ENCODE measurements at places on chromosomes 13 and 19.
A peak's percentile ranks its signal among the peaks of the same experiment; 100 is the strongest.

DNA sequence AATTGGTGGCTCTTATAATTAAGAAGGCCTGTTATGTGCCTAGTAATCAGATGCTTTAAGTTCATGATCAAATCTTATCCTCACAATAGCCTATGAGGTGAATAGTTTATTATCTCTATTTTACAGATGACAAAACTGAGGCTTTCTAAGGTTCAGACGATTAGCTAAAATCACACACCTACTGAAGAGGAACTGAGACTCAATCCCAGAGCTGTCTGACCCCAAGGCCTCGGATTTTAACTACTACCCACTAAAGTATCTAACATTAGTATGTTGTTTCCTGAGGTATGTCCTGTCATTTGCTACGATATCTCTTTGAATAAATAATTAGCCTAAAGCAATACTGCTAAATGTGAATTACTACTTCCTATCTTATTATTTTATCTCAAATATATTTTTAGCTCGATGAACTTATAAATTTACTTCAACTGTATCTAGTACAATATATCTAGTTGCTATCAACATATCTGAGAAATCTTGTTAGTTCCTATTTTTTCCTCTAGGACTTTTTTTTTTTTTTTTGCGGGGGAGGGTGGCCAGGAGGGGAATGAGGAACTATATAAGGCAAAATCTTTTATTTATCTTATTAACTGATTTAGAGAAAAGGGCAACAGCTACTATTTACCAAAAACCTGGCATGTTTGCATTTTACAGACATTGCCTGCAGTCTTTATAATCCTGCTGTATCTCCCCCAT is 118.5 kb downstream of the ABCC4 start:
- no peak for DNase-seq

- no peak for DNase-seq
These were observed 41.1 kb upstream of the RGCC start for GRCh38 chr13:41416276-41416675.

DNA sequence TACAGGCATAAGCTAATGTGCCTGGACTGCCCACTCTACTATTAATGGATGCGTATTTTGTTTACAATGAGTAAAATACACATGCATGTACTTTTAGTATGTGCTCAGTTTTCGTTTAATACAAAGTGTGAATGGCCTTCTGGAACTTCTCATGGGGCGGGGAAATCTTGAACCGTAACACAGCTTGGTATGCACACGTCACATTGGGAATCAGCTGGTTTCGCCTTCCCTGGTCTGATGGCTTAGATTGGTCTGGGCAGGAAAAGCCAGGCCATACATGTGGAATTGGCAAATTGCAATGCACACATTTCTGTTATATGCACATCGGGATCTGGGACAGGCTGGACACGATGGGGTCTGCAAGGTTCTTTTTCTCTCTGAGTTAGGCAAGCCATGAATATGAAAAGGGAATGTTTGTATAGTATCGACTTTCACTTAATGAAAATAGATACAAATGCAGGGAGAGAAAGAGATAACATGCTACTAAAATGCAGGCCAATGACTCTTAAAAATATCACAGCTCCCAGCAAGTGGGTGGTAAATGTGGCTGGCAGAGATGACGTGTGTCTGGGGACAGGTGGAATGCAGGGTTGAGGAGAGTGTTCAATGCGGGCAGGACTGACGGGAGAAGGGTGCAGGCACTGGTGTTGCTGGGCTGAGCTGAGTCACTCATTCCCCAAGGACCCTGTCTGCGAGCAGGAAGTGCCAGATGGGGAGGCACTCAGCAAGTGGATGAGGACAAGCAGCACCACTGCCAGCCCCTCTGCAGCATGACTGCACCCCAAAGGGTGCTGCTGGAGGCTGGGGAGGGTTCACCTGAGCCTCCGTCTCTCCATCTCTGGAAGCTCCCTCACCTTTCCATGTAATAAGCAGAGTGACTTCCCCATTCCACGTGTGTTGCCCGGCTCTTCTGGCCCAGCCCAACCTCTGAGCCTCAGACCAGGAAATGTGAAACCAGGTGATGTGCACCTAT is 204.0 kb upstream of the GPR12 start:
- DNase-seq = no peak

DNA sequence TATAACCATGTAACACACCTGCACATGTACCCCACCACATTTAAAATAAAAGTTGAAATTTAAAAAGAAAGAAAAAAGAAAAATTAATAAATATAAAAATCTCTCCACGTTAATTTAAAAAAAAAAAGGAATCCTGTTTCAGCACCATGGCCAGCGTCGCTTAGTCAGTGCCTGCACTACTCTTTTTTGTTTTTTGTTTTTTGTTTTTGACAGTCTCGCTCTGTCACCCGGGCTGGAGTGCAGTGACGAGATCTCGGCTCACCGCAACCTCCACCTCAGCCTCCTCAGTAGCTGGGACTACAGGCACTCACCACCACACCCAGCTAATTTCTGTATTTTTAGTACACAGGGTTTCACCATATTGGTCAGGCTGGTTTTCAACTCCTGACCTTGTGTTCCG is 835.9 kb downstream of the UQCRFS1 start:
- DNase-seq = no peak

GRCh38 chr19:35468637-35469036 is 20.6 kb downstream of the FFAR2 start:
- no peak for DNase-seq

DNA sequence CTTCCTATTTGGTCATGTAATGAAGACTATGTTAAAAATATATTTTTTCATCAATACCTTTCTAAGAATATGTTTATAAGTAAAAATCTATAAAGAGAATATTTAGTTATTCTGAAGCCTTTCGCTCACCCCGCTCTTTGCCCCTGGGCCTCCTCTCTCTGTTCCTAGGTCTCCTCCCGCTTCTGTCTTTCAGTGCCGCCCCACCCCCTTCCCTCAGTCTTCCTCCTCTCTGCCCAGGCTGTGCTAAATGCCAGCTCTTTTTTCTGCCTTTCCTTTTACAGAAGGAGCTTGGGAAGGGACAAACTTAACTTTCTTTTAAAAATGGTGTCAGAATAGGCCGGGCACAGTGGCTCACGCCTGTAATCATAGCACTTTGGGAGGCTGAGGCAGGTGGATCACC is 22.8 kb downstream of the HIF3A start:
- DNase-seq = no peak

GRCh38 chr19:21907516-21907915 is 71.5 kb upstream of the ZNF43 start:
- DNase-seq = no peak

- DNase-seq = no peak
These were observed 336.5 kb downstream of the FOXO1 start for GRCh38 chr13:40329781-40330485.

DNA sequence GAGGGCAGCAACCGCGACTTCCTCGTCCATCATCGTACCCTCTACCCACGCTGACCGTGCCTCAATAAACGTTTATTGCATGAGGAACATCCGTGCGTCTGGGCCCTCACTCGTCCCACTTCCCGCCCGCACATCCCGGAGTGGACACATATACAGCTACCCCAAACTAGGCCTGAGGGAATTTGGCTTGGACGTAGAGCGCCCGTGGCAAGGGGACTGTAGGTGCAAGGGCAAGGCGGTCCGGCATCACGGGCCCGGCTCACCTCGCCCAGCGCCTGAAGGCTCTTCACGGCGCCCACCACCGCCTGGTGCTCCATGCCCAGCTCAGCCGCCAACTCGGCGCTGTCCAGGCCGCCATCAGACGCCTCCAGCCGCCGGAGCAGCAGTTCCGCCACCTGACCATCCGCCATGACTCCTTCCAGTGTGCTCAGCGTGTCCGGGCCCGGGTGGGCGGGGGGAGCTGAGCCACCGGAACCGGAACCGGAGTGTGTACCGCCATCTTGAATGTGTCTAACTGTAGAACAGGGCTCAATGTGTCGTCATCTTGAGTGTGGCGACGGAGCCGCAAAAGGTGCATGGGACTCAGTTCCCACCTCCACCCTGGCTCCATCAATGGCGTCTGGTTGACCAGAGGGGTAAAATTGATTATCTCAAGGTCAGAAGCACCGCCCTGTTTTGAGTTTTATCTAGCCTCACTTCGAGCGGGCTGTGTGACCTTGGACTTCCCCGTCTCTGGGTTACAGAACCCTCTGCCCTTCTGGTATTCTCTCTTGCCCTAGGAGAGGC is at the start of gene FARSA:
Gene FARSA, minus strand, starts transcription at position 425 of the 786 bp plus-strand sequence. Its CDS starts 15 bp downstream, at position 410.
- peak; percentile 94 for DNase-seq

DNA sequence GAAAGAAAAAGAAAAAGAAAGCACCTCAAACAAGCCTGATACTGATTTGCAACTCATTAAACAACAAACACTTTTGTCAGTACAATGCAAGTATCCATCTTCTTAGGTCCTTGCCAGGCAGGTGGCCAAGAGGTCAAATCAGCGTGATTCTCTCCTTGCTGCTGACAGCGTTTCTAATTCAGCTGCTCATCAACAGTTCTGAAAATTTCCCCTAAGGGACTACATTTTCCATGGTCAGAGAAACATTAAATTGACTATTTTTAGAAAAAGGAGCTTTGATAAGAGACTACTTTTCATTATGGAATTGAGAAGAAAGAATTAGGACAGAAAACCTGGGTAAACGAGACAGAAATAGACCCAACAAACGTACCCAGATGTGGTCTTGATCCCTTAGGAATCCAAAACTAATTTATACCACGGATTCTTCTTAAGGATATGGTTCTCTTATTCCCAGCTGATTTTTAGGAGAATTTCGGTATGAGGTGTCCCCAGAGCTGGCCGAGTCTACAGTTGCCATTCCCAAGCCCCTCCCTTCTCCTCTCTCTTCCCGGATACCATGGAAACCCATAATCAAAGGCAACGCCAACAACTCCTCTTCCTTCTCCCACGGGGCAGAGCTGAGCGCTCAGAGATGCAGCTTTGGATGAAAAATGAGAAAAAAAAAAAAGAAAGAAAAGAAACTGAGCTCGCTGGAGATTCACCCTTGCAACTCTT is 29.5 kb upstream of the CEBPG start:
- DNase-seq = no peak

GRCh38 chr13:32695602-32696250 is 109.5 kb downstream of the PDS5B start:
- DNase-seq = no peak

Data from Right ventricle myocardium inferior (tissue), 1 donor.